ENCODE measurements at places on chromosomes 12 and 14.
A peak's percentile ranks its signal among the peaks of the same experiment; 100 is the strongest.

DNA sequence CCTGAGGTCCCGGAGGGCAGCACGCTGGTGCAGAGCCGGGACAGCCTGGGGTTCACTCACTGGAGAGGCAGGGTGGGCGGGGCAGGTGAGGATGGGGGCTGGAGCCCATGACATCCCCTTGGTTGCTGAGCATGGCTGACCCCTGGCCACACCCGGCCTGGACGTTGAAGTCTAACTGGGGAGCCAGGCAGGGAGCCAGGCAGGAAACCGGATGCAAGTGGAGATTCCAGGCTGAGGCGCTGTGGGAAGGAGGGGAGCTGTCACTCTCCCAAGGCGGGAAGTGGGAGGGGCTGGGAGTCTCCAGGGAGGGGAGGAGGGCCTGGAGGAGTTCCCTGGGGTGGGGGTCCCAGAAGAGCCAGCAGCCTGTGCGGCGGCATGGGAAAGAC is 7.7 kb upstream of the INF2 start:
- no peak for DNase-seq

- no peak for DNase-seq
Observed at GRCh38 chr14:99875421-99875820, 82.2 kb downstream of the EML1 start.

- DNase-seq = no peak
Observed at GRCh38 chr12:71671816-71672215, 7.7 kb downstream of the THAP2 start.

GRCh38 chr14:75126121-75126544 is 715 bp downstream of the NEK9 start:
- no peak for DNase-seq

GRCh38 chr12:49540229-49541139 is 1.7 kb downstream of the KCNH3 start:
- no peak for DNase-seq

DNA sequence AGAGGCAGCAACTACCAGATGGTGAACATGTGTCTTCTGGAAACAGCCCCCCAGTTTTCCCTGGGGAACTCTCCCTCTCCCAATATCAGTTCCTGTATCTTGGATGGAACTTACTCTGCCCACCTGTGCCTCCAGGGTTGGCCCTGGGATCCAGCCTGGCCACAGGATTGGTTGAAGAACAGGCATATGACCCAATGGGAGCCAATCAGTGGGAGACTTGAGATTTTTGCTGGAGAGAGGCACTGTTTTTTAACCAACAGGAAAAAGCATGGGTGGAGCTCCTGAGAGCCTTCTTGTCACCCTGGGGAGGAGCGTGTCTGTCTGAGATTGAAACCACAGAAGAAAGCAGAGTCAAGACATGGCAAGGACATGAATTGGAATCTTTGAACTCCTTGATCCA is 33.6 kb upstream of the COX6A1 start:
- DNase-seq = no peak

- no peak for DNase-seq
Observed at GRCh38 chr12:102349079-102349478, 131.3 kb downstream of the IGF1 start.

GRCh38 chr14:34383839-34384238 is 78.2 kb downstream of the SPTSSA start:
- no peak for DNase-seq

DNA sequence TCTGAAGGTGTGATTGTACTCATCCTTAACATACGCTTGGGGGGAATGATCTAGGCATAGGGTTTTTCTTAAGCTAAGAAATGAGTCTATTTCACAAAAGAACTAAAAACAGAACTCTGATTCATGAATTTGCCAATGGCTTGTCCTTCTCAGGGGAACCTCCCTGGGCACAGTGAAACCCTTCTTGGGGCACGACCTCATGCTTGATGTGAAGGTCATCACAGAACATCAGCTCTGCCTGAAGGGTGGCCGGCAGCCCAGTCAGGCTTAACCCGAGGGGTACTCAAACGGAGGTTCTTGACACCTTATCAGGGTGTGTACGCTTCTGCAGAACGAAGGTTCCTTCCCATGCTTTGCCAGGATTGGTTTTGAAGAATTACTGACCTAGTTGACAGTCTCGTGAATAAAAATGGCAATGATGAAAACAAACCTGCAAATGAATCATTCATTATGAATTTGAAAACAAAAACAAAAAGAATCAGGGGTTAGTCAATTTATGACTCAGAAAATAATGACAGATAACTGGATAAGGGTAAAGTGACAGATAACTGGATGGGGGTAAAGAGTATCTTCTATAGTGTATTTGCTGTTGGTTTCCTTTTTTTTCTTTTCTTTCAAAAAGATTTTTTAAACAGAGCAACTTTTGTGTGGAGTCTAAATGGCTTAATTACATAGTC is 86.4 kb downstream of the GALNT8 start:
- no peak for DNase-seq

DNA sequence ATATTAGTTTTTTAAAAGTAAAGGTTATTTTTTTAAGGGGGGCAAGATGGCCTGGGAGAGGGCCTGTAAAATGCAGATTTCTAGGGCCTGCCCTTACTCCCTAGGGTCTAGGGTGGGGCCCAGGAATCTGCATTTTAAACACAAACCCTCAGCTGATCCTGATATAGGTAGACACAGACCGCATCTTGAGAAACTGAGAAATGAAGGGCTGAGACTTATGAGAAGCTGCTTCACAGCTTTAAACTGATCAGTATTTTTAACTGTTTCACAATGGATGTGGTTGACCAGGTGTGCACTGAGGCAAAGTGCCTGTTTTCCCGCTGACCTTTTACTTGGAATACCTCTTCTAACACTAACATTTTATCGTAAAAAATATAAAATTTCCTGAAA is 84.0 kb downstream of the CCDC88C start:
- DNase-seq = no peak

DNA sequence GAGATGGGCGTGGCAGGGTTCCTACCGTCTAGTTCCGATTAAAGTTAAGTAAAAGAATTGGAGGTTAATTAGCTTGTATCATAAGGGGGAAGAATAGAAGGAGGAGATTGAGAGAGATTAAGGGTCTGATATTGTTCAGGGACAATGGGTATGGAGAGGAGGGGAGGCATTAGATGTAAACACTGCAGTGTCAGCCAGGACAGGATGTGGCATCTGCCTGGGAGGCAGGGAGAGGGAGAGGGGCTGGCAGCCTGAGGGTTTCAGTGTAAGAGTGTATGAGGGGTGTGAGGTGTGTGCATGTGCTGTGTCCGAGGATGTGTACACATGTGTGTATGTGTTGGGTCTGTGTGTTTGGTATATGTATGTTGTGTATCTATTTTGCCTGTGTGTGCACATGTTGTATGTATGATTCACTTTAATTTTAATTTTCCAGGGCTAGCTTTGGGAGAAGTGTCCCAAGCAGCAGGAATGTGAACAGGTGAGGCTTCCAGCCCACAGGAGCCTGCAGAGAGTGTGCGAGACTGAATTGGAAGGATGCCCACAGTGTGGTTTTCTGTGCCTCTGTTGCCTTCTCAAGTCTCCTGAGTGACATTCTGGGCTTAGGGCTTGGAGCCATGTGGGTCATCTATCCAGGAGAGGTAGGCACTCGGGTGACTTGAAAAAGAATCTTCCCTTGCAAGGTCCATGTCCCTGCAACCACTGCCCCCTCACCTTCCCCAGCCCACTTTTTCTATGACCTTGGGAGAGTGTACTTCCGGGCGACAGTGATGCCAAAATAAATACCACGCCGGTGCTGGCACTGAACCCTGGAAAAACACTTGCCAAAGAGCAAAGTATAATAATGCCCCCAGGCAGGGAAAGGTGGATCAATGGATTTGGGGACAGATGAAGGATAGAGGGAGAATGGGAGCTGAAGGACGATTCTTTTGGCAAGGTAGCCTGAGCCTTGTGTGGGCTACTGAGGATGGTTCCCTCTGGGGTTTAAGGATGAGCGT is 36.8 kb upstream of the DCD start:
- DNase-seq = no peak

- DNase-seq = no peak
Observed at GRCh38 chr14:53929871-53930715, 26.5 kb downstream of the BMP4 start.

DNA sequence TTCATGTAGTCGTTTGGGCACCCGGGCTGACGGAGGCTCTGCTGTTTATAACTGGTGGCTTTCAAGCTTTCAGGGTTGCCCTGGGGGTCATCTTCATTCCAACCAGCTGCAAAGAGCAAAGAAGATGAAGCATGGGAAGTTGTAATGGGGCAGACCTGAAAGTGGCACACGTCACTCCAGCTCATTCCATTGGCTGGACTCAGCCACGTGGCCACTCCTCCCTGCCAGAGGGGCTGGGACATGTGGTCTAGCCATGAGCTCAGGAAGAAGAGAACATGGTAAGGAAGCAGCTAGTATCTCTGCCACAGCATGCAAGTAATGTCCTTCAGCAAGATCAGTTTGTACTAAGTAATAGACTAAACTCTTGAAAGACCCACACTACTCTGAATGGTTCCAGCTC is 51.7 kb upstream of the FERMT2 start:
- DNase-seq = no peak

GRCh38 chr12:42426746-42427145 is 100.8 kb downstream of the PPHLN1 start:
- no peak for DNase-seq

GRCh38 chr12:112595410-112595809 is 176.7 kb downstream of the PTPN11 start:
- no peak for DNase-seq

DNA sequence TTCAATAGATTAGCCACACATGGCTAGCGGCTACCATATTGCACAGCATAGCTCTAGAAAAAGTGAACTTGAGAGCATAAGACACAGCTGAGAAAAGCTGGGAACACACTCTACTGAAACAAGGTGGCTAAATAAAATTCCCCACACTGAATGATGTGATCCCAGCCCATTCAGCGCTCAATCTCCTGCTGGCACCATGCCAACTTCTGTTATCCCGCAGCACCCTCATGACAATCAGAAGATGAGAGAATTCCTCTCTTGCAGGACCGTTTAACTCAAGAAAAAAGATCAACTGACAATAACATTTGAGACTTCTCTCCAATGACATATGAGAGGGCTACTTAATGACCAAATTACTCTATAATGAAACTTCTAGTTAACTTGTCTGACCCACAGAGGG is 115.4 kb downstream of the ADAMTS20 start:
- peak; percentile 8 for DNase-seq

DNA sequence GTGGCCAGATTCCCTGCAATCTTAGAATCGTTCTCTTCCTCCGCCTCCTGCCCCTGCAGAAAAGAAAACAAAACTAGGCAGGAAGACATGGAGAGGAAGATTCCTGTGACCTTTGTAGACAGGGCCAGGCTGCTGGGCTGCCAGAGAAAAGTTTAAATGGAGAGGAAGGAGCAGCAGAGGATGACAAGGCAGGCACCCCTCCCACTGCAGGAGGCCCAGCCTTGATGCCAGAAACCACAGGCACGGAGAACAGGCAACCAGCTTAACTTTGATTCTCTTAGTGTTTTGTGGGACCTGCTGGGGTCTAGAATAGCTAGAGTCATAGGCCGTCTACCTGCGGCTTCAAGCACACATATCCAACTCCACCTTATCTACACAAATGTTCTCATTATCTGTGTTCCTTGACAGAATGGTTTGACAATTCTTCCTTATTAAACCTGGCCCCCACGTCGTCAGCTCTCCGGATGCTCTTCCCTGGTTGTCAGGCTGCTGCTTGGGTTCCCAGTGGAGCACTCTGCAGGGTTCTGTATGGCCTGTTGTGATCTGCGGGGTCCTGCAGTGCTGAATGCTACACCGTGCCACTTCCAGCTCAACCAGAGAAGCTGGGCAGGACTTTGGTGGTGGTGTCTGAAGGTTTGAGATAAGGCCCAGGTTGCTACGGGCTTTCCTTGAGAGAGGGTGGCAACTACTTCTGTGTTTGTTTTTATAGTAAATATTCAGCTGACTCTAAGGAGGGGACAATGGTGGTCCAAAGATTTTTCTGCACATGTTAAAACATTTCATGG is 609.5 kb downstream of the AACS start:
- no peak for DNase-seq

DNA sequence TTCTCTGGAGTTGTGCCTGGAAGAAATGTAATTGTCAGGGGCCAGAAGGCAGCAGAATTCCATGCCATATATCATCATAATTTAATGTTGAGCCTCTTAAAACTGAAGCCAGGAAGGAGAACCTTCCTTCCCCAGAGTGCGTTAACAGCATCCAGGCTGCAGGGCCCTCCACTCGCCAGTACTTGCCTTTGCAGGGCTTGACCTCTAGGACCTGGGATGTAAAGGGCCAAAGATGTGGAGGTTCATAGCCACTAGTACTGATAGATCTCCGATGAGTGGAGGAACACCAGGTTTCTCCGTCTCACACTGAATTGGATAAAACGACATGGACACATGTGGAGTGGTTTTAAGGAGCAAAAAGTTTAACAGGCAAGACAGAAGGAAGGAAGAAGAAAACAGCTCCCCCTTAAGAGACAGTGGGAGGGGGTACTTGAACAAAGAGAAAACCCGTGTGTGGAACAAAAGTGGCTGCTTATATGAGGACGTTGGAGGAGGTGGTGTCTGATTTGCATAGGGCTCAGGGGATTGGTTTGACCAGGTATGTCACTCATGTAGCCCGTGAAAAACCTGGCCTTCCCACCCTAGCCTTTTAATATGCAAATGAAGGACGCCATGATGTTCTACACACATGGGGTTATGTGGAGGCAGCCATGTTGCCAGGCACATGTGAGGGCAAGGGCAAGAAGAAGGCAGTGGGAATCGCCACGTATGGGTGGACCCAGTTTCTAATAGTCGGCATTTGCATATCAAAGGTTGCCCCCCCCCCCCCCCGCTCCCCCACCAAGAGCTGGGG is 38.8 kb upstream of the WSCD2 start:
- no peak for DNase-seq

DNA sequence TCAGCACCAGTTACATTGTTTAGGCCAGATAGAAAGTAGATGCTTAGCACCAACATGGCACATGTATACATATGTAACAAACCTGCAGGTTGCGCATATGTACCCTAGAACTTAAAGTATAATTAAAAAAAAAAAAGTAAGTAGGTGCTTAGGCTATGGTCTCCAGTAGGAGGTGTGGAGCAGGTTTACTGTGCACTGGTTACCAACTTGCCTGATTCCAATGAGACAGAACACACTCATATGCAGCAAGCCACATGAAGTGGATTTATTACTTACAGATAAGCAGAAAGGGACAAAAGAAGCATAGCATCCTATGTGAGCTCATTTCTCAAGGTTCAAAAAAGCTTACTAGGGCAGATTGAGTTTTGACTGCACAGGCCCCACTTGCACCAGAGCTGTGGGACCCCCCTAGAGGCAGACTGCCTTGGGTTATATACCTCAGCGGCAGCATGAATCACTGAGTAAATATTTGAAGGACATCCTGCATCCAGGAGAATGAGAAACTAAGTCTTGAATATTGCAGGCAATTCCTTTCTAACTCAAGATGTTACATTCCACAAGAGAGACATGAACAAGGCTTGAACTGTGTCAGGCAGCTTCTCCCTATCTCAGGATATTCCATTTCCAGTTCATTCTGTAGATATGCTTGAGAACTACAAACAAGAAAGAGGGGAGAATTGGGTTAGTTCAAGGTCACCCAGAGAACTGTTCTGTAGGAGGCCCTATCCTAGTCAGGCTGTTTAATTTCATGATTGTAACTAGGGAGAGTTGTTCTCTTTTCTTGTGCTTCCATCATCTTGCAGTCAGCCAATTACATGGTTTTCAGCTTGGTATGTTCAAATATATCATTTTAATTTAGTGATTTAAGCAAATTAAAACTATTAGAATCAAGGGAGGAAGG is 30.1 kb downstream of the LRFN5 start:
- no peak for DNase-seq

Data from brain (organoid and tissue), 16 donors.